ENCODE measurements at places on chromosomes 4 and X.

DNA sequence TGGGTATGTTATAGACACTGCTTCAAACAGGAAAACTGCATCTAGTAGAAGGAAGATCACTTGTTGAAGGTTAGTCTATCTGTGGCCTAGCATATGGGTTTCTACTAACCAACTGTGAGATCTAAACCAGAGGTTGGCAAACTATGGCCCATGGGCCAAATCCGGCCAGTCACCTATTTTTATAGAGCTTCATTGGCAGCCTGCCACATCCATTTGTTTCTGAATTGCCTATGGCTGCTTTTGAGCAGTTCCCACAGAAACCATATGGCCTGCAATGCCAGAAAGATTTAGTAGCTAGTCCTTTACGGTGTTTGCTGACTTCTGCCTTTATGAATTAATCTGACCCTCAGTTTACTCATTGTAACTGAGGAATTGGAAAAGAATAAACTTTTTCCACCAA lies 71.1 kb downstream of the MID1 start:
- no peak for DNase-seq

DNA sequence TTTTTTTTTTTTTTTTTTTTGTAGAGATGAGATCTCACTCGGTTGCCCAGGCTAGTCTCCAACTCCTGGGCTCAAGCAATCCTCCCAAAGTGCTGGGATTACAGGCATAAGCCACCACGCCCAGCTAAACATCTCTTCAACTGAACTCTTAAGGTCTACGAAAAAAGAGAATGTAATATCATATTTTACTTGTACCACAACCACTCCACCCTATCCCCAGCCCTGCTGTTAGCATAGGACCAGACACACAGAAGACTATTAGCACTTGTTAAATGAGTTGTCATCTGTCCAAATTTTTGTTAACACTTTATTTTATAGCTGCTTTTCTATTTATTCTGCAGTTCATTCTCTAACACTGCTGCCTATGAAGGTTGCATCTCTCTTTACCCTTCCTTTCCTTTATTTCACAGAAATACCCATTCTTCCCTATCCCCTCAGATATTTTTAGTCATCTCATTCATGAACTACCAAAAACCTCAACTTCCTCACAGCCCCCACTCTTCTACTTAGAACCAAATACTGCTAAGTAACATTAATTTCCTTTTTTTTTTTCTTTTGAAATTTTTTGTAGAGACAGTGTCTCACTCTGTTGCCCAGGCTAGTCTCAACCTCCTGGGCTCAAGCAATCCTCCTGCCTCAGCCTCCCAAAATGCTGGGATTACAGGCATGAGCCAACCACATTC lies 10.1 kb downstream of the SNX12 start:
- DNase-seq, result no peak

- DNase-seq, result no peak
Measured at GRCh38 chrX:50075630-50076339, 125.0 kb downstream of the AKAP4 start.

- DNase-seq, result no peak
Measured at GRCh38 chr4:113404841-113405240, 355.4 kb downstream of the ANK2 start.

DNA sequence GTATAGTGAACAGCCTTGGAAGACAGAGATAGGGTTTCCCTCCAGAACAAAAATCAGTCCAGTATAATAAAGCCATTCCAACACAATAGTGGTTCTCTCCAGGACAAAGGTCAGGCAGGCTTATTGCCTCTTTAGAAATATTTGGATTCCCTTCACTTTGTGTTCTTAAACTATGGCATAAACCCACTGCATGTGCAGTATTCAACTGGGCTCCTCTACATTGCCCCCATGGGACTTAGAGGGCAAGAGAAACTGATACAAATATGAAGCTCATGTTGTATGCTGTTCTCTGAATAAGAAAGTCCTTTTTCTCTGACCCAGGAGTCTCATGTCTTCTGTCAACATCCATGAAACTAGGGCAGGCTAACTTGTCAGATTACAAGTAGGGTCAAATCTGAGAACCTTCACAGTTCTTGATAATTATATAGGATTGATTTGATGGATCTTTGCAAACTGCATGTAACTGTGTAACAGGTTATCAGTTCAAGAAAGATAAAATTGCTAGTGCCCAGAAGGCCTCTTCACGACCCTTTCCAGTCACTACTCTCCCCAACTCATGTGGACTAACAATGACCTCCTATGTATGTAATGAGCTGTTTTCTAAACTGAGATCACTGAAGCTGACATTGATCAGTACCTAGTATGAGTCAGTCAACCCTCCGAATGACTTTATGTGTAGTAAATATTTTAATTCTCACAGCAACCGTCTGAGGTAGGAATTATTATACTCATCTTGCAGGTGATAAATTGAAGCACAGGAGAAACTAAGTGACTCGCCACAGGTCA lies 31.9 kb upstream of the FAM9C start:
- no peak for DNase-seq

- no peak for DNase-seq
Measured at GRCh38 chr4:95963456-95963855, 123.6 kb downstream of the PDHA2 start.

- no peak for DNase-seq
Measured at GRCh38 chr4:177163532-177163931, 146.1 kb upstream of the NEIL3 start.

GRCh38 chr4:30380404-30380998 lies 339.7 kb upstream of the PCDH7 start:
- DNase-seq, result peak; percentile 0

DNA sequence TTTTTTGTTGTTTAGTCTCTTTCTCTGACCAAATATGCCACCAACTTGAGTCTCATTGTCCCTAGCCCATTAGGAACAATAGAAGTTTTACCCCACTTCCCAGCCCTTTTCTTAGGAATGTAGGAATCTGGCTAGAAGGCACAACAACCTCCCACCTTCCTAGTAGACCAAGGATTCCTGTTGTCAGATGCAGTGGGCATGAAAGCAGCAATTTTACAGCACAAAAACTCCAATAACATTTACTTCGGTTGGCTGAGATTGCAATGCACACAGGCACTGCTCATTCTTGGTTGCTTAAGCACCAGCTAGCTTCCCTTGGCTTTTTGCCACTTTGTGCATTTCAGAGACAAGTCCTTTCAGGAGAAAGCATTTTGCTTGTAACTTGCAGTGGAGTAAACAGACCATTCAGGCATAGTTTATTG lies 312.8 kb downstream of the TENM3 start:
- DNase-seq, result peak; percentile 46

DNA sequence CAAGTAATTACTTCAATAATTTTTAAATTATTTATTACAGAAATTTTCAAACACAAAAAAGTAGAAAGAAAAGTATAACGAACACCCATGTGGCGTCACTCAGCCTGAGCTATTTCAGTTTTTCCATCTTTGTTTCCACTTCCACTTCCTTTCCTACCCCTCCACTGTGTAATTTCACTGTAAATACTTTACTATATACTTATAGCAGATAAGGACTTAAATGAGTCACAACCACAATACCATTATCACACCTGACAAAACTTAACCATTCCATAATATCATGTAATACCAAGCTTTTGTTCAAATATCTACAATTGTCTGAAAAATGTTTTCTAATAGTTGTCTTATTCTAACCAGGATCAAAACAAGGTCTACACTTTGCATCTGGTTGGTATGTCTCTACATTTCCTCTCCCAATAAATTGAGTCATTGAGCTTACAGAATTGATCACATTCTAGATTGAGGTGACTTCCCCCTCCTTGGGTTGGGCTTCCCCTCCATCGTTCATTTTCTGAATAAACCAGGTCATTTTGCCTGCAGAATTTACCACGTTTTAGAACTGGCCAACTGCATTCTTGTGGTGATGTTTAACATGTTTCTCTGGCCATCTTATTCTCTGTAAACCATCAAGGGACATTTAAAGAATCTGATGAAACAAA lies 48.7 kb downstream of the ATP10D start:
- no peak for DNase-seq

DNA sequence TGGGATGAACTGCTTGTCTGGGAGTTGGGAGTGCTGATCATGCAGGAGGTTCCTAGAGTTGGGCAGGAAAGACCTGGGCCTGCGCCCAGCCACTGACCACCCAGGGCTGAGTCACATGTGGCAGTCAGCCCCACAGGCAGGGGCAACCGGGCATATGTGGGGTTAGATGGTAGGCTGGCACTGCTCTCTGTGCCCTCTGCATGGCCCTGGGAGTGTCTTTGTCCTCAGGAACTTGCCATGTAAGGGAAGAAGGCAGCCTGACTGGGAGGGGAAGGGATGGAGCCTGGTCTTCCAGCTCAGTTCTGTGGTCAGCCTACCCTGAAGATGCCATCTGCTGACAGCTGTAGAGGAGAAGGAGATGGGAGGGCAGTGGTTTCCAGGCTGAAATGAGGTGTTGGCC lies 70.2 kb upstream of the EFNB1 start:
- no peak for DNase-seq

- peak; percentile 65 for DNase-seq
Measured at GRCh38 chr4:53693408-53693807, 102.1 kb upstream of the LNX1 start.

- DNase-seq, result no peak
Measured at GRCh38 chrX:97039363-97040029, 155.8 kb downstream of the RPA4 start.

DNA sequence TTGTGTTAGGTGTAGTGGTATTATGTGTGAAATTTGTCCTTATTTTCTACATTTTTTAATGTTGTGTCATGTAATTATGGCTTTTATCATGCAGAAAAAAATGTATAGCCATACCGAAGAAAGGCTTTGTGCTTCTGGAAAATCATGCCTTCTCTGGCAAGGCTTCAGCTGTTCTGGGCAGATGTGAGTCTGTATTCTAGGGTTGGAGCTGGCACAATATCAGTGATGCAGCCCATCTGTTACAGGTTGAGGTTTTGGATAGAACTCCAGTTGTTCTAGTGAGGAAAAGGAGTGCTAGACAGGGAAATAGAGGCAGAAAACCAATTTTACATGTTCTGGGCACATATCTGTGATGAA lies 44.8 kb upstream of the PRSS12 start:
- DNase-seq, result no peak

GRCh38 chr4:184544788-184545409 lies 70.5 kb upstream of the IRF2 start:
- no peak for DNase-seq

GRCh38 chr4:165384598-165384997 lies 5.8 kb downstream of the CPE start:
- peak; percentile 60 for DNase-seq

DNA sequence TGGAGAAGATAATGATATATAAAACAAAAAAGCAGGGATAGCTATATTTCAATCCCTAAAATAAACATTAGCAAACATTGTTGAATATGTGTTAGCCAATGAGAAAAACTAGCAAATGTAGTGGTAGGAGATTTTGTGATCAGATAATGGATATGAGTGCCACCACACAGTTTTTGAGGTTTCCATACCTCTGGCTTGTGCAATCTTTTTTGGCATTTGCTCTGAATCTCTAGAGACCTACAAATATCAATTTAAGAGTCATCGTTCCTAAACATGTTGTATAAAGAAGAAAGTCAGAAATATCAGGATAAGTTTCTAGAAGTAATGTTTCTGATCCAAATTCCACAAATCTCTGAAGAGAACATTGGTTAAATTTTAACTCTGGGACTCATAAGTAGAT lies 308.7 kb downstream of the PDGFC start:
- no peak for DNase-seq

DNA sequence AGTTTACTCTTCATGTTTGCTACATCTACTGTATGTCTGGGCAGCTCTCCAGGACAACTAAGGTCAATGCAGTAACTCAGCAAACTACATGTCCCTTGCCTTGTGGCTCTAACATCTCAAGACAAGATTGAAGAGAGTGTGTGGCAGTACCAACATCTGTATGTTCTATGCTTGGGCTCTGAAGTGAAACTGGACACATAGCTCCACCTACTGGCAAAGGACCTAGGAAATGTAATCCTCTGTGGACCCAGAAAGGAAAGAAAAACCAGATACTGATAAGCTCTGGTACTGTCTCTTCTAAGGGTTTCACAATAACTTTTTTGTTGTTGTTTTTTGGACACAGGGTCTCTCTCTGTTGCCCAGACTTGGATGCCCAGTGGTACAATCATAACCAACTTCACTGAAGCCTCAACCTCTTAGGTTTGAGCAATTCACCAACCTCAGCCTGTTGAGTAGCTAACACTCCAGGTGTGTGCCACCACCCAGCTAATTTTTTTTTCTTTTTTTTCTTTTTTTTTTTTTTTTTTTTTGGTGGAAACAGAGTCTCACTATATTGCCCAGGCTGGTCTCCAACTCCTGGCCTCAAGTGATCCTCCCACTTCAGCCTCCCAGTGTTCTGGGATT lies 64.1 kb downstream of the QDPR start:
- no peak for DNase-seq

DNA sequence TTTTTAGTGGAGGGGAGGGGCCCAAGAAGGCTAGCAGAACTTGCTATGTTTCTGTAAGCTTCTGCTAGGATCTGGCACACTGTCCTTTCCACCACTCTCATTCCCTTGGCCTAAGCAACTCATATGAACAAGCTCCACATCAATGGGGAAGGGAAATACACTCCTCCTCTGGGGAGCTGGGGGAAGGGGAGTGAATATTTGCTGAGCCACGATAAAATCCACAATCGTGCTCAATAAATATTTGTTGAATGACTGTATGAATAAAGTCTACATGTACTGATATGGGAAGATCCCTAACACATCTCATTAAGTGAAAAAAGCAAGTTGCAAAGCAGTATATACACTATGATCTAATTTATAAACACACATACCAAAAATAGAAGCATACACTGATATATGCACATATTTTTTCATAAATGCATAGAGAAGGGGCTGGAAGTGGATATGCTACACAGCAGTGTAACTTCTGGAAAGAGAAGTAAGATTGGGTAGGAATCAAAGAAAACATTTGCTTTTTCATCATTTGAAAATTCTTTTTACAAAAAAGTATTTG lies 95.8 kb upstream of the EFHC2 start:
- no peak for DNase-seq

DNA sequence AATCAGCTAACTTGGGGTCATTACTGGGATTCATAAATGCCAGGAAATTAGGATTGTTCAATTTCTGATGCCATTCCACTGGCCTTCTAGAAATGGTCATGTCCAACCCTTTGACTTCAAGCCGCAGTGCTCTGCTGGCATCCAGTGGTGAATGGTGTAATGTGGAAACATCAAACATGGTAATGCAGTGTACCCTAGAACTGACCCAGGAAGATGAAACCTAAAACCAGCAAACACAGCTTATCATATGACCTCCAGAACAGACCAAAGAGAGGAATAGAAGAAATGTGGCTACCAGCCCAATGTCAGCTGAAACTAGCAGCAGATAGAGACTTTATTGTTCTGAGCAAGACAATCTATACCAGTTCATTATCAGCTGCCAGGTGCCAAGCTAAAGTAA lies 13.8 kb downstream of the CXCL13 start:
- DNase-seq, result peak; percentile 42

DNA sequence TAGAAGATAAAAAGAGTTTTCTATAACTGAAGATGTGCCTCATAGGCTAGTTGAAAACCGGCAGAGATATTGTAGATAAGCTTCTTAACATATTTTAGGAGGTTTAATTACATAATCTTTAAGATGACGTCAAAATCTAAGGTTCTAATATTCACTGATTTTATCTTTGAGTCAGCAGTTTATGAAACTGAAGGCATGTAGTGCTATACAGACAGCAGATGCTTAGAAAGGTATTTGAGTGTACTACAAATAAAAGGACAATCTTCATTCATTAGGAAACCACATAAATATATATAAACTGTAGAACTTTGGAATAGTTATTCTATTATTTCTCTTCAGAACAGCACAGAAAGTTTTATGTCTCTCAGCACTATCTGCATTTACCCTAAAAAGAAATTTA lies 504.8 kb downstream of the IL15 start:
- DNase-seq, result no peak

- no peak for DNase-seq
Measured at GRCh38 chr4:145388043-145388442, 93.6 kb upstream of the SMAD1 start.

GRCh38 chr4:17510582-17510981 lies 1.3 kb downstream of the QDPR start:
- no peak for DNase-seq
